A172 (cell line): ENCODE measurements at places on chromosomes 4 and X.

DNA sequence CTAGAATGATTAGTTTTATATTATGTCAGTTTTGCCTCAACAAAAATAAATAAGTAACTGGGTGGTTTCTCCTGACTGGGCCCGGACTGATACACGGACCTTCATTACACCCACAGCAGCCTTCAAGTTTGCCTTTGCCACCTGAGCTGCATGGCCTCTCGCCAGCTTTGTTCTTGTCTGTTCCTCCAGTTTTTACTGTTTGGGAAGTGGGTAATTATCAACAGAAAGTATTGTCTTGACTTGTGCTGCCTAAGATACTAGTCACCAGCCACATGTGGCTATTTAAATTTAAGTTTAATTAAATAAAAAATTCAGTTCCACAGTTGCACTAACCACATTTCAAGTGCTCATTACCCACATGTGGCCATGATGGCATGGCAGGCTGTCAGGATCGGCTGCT, 74.7 kb upstream of the INTU start:
- no peak for DNase-seq

DNA sequence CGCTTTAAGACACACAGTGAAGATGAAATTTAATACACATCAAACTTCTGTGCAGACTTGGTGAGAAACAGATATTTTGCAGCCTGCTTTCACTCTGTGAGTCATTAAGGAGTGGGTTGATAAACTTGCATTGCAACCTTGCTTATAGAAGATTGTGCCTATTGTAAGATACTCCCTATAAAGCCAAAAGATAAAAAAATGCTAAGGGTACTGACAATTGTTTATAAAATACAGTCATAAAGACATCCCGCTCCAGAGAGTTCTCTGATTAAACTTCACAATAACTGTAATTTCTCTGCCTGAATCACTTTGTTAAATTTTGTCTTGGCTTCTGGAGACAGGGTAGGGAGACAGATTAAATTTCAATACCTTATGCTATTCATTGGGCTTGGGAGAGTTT, 49.1 kb downstream of the GALNT7 start:
- DNase-seq: no peak

GRCh38 chrX:139702658-139703057, 5.3 kb downstream of the MCF2 start:
- DNase-seq: no peak

DNA sequence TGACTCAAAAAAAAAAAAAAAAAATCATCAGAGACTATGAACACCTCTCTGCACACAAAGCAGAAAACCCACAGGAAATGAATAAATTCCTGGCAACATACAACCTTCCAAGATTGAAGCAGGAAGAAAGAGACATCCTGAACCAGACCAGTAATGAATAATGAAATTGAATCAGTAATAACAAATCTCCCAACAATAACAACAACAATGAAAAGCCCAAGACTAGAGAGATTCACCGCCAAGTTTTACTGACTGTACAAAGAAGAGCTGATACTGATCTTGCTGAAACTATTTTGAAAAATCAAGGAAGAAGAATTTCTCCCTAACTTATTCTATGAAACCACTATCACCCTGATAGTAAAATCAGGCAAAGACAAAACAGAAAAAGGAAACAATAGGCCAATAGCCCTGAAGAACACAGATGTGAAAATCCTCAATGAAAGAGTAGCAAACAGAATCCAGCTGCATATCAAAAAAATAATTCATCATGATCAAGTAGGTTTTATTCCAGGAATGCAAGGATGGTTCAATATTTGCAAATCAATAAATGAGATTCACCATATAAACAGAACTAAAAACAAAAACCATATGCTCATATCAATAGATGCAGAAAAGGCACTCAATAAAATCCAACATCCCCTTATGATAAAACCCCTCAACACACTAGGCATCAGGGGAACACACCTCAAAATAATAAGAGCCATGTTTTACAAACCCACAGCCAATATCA, 31.0 kb upstream of the PLK4 start:
- DNase-seq: no peak

DNA sequence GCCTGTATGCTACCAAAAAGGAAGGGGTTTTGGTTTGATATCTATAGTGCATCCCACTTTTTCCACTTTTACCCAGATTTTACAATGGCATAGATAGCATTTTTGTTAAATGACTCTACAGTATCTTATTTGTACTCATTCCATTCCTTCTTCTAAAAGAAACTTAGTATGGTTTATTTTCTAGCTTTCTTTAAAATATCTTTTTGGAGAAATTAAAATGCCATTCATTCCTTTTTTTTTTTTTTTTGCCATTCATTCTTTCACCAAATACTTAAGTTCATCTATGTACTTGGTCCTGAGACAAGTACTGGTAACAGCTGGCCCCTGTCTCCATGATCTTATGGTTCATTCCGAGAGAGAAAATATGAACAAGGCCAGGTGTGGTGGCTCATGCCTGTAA, 49.1 kb downstream of the MID1 start:
- no peak for DNase-seq

- DNase-seq: no peak
Observed at GRCh38 chr4:15912236-15912635, 26.3 kb downstream of the FGFBP1 start.

GRCh38 chr4:100189820-100190642, at the start of gene DDIT4L:
Gene DDIT4L (minus strand): TSS chr4:100190468. CDS start chr4:100189983, 485 bp downstream.
- no peak for DNase-seq

- no peak for DNase-seq
Observed at GRCh38 chr4:105815701-105816100, 79.6 kb upstream of the NPNT start.
